ENCODE measurements at places on chromosomes 6 and 20.
A peak's percentile ranks its signal among the peaks of the same experiment; 100 is the strongest.

DNA sequence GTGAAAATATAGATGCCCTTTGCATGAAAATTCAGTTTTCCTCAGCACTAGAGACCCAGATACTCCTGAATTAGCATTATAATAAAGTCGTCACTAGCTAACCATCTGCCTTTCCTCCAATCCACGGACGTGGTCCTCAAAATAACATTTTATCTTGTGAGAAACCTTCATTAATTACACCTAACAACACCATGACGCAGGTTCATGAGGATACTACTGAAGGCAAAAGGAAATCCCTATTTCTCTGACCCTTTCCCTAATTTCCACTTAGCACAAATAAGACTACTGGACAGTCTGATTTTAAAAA, 1.3 kb upstream of the PNISR start:
- peak overlapping the region; percentile 100 for H3K27ac ChIP-seq
- H3K27me3 ChIP-seq: no peaks in the 10 kb centered on the region
- H3K36me3 ChIP-seq: peaks cover 45% of the 10 kb centered on the region
- H3K4me1 ChIP-seq: peaks cover 44% of the 10 kb centered on the region
- H3K4me3 ChIP-seq: peak overlapping the region; percentile 98
- DNase-seq: no peak

DNA sequence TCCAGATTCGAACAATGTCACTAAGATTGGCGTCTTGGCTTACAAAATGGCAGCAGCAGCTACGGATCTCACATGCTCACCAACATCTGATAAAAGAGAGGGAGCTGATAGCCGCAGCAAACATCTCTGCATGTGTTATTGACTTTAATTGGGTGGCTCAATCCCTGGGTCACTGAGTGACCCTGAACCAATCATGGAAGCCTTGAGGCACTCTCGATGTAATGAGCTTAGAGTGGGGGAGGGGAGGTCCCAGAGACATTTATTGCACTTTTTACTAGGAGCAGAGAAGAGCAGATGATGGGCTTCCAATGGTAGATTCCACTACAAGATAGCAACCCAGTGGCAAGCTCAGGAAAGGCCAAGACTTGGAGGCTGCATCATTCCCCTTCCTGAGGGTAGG, 238.7 kb downstream of the BMP7 start:
- H3K27me3 ChIP-seq: no peaks in the 10 kb centered on the region
- H3K4me1 ChIP-seq: no peaks in the 10 kb centered on the region
- H3K4me3 ChIP-seq: no peak overlapping the region

DNA sequence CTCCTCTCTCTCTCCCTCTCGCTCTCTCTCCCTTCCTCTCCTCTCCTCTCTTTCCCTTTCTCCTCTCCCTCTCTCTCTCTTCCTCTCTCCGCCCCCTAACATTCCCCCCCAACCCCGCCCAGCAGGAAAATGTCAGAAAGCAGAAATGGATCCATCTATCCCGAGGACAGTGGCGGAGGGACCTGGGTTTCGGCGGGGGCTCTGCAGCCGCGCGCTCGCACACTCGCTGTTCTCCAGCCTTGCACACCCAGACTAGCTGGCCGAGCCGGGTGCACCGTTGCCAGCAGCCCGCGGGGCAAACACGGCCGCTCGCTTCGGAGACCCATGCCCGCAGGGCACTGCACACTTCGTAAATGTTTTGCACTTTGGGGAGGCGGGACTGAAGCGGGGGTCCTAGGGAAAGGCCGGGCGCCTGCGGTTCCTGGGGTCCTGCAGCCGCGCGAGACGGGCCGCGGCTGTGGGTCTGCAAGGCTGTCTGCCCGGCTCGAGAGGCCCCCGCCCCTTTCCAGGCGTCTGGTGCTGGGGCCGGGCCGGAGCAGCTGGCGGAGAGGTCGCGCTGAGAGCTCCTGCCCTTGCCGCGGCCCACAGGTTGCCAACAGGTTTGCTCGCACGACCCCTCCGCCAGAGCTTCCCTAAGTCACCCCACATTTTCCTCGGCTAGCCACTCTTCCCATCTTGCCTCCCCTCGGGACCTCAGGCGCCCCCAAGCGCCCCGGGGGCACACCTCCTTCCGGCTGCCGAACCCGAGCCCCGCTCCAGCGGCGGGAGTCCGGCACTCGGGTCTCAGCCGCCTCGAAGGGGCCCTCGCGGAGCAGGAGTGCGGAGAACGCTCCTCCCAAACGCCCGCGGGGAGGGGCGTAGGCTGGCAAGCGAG, 818 bp upstream of the MDGA1 start:
- peak; percentile 55 for DNase-seq
- peak overlapping the region; percentile 95 for H3K27ac ChIP-seq
- H3K36me3 ChIP-seq: no peaks in the 10 kb centered on the region
- H3K27me3 ChIP-seq: peaks cover 56% of the 10 kb centered on the region
- peaks cover 23% of the 10 kb centered on the region for H3K4me1 ChIP-seq

DNA sequence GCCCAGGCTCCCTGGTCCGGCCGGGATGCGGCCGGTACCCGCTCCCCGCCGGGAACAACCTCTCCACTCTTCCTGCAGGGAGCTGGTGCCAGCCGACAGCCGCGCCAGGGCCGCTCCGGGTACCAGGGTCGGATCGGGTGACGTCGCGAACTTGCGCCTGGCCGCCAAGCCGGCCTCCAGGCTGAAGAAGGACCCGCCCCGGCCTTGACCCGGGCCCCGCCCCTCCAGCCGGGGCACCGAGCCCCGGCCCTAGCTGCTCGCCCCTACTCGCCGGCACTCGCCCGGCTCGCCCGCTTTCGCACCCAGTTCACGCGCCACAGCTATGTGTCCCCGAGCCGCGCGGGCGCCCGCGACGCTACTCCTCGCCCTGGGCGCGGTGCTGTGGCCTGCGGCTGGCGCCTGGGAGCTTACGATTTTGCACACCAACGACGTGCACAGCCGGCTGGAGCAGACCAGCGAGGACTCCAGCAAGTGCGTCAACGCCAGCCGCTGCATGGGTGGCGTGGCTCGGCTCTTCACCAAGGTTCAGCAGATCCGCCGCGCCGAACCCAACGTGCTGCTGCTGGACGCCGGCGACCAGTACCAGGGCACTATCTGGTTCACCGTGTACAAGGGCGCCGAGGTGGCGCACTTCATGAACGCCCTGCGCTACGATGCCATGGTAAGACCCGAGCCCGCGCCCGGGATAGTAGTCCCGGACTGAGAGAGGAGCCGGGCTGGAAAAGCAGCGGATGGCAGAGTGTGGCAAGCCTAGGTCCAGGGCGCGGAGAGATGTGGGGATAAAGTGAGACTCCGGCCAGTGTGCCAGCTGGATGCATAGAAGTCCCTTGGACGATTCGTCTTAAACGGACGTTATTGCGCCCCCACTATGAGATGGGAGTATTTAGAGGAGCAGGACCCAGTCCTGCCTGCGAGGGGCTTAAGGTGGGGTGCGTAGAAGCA, at the start of gene NT5E:
NT5E (plus strand) TSS at position 266 of the 942 bp plus-strand sequence; CDS start at position 323, 57 bp downstream.
- H3K4me3 ChIP-seq: peak within 1 kb of the TSS; percentile 96
- H3K27me3 ChIP-seq: peaks cover 18% of the 10 kb centered on the region
- peak; percentile 47 for DNase-seq
- peaks cover 63% of the 10 kb centered on the region for H3K4me1 ChIP-seq
- peaks cover 26% of the 10 kb centered on the region for H3K36me3 ChIP-seq
- H3K27ac ChIP-seq: peak within 1 kb of the TSS; percentile 88

GRCh38 chr6:14897831-14898230, 348.0 kb upstream of the JARID2 start:
- no peak overlapping the region for H3K27ac ChIP-seq
- DNase-seq: no peak
- H3K36me3 ChIP-seq: no peaks in the 10 kb centered on the region

GRCh38 chr20:10679269-10679668, 5.5 kb upstream of the JAG1 start:
- no peaks in the 10 kb centered on the region for H3K36me3 ChIP-seq
- peaks cover 6% of the 10 kb centered on the region for H3K4me1 ChIP-seq
- H3K27me3 ChIP-seq: peaks cover 55% of the 10 kb centered on the region
- H3K27ac ChIP-seq: no peak overlapping the region
- DNase-seq: no peak

DNA sequence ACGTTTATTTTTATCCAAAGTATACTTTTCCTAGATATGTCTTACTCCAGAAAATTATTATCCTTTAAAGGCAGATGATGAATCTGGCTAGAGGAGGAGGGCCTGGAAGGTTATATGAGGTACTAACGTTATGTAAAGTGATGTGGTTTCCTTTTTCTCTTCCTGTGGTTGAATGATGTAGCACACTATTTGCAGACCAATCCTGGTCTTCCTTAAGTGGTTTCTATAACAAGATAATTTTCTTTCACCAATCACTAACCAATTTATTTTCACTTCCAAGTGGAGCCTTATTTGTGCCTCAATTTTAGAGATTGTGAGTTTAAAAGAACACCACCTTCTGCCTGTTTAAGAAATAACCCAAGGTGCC, 154.6 kb upstream of the SOX4 start:
- no peaks in the 10 kb centered on the region for H3K36me3 ChIP-seq
- peaks cover 22% of the 10 kb centered on the region for H3K4me1 ChIP-seq
- H3K4me3 ChIP-seq: no peak overlapping the region
- H3K27ac ChIP-seq: no peak overlapping the region
- peaks cover 16% of the 10 kb centered on the region for H3K27me3 ChIP-seq

GRCh38 chr20:2833761-2834160, 6.7 kb downstream of the PCED1A start:
- DNase-seq: no peak
- peaks cover 3% of the 10 kb centered on the region for H3K4me1 ChIP-seq
- H3K27me3 ChIP-seq: peaks cover 10% of the 10 kb centered on the region

GRCh38 chr6:150600301-150601017, 774 bp downstream of the PLEKHG1 start:
- H3K4me3 ChIP-seq: peak overlapping the region; percentile 80
- H3K4me1 ChIP-seq: peaks cover 14% of the 10 kb centered on the region
- H3K27ac ChIP-seq: peak overlapping the region; percentile 64
- DNase-seq: peak; percentile 26
- no peaks in the 10 kb centered on the region for H3K36me3 ChIP-seq

DNA sequence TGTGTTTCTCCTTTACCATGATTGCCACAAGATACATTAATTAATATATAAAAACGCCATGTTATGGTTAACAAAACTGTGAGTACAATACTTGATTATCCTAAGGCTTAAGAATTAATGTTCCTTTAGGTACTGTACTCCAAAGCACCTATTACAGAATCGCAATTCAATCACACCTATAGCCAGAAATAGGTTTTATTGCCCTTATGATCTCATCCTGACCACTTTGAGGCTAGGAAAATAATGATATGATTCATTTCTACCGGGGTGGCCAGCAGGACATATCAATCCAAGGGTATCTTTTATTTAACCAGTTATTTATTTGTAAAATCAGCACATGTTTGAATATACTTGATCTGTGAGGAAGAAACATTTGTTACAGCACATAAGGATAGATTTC, 396.6 kb upstream of the GJE1 start:
- no peak for DNase-seq
- no peaks in the 10 kb centered on the region for H3K4me1 ChIP-seq
- no peaks in the 10 kb centered on the region for H3K27me3 ChIP-seq
- H3K4me3 ChIP-seq: no peak overlapping the region

GRCh38 chr6:106974999-106975737, 639 bp upstream of the CD24 start:
- no peak overlapping the region for H3K27ac ChIP-seq
- peaks cover 60% of the 10 kb centered on the region for H3K27me3 ChIP-seq
- peak; percentile 9 for DNase-seq
- H3K4me3 ChIP-seq: peak overlapping the region; percentile 65
- peaks cover 11% of the 10 kb centered on the region for H3K4me1 ChIP-seq
- no peaks in the 10 kb centered on the region for H3K36me3 ChIP-seq

GRCh38 chr6:11423667-11424066, 113.9 kb upstream of the TMEM170B start:
- no peak overlapping the region for H3K4me3 ChIP-seq
- peaks cover 47% of the 10 kb centered on the region for H3K4me1 ChIP-seq
- H3K27me3 ChIP-seq: no peaks in the 10 kb centered on the region
- H3K27ac ChIP-seq: peak overlapping the region; percentile 83
- peaks cover 3% of the 10 kb centered on the region for H3K36me3 ChIP-seq

DNA sequence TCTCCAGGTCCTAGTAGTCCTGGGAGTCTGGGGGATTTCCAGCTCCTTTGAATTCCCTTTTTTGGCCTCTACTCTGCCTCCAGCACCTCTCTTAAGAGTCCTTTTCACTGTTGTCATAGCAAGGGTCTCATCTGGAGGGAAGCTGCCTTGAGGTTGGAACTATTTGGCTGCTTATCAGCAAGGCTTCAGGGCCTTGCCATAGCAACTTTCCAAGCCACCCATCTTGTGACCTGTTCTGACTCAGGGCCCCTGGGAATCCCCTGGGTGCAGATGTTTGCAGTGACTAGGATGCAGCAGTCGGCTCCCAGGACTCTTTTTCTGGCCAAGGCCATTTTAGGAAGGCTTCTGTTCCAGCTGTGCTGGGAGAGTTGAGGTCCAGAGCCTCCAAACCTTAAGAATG, 12.4 kb downstream of the PKIG start:
- DNase-seq: no peak
- H3K36me3 ChIP-seq: no peaks in the 10 kb centered on the region
- peaks cover 10% of the 10 kb centered on the region for H3K4me1 ChIP-seq
- no peak overlapping the region for H3K4me3 ChIP-seq
- H3K27me3 ChIP-seq: no peaks in the 10 kb centered on the region
- no peak overlapping the region for H3K27ac ChIP-seq

DNA sequence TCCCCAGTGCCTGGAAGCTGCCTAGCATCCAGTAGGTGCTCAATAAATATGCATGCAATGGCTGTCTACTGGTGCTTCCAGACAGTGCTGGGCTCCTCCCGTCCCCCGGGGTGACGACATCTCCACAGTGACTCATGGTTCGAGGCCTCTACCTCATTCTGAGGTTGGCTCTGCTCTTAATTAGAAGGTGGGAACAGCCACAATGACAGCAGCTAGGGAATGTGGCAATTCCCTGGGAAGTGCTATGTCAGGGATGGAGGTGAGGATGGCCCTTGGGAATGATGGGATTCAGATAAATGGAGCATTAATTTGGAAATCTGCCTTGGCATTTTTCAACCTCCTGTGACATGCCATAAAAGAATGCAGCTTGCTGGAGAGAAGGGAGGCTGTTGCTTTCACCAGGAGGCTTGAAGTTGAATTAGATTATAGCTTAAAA, 43.5 kb upstream of the NFATC2 start:
- peaks cover 5% of the 10 kb centered on the region for H3K27me3 ChIP-seq
- no peak overlapping the region for H3K27ac ChIP-seq
- peaks cover 5% of the 10 kb centered on the region for H3K4me1 ChIP-seq
- no peak for DNase-seq
- H3K4me3 ChIP-seq: no peak overlapping the region

GRCh38 chr6:52649536-52650160, 21.3 kb upstream of the TMEM14A start:
- H3K4me3 ChIP-seq: no peak overlapping the region
- H3K27ac ChIP-seq: no peak overlapping the region

DNA sequence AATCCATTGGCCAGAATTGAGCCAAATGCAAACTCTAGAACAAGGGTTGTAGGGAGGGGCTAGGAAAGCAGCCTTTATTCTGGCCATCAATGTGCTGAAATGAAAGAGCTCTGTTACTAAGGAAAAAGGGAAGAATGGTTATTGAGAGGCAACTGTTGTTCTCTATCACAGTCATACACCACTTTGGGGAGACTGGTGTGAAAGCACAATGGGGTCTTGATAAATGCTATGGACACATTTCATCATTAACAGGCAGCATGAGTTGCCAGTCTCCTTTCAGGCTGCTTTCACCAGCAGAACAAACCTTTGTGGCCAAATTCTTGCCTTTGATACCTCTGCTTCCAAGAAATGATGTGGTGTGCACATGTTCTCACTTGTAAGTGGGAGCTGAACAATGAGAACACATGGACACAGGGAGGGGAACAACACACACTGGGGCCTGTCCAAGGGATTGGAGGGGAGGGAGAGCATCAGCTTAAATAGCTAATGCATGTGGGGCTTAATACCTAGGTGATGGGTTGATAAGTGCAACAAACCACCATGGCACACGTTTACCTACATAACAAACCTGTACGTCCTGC, 86.2 kb downstream of the CDS2 start:
- no peak for DNase-seq
- H3K27me3 ChIP-seq: no peaks in the 10 kb centered on the region
- H3K27ac ChIP-seq: no peak overlapping the region
- no peaks in the 10 kb centered on the region for H3K36me3 ChIP-seq
- H3K4me1 ChIP-seq: no peaks in the 10 kb centered on the region
- no peak overlapping the region for H3K4me3 ChIP-seq
